ENCODE measurements at places on chromosomes 11 and 22.

- DNase-seq: no peak
- no peak overlapping the region for H3K27ac ChIP-seq
- no peak overlapping the region for H3K4me3 ChIP-seq
- no peaks in the 10 kb centered on the region for H3K27me3 ChIP-seq
- peaks cover 85% of the 10 kb centered on the region for H3K36me3 ChIP-seq
- no peaks in the 10 kb centered on the region for H3K4me1 ChIP-seq
Measured at GRCh38 chr22:41636467-41636866, 15.4 kb downstream of the XRCC6 start.

DNA sequence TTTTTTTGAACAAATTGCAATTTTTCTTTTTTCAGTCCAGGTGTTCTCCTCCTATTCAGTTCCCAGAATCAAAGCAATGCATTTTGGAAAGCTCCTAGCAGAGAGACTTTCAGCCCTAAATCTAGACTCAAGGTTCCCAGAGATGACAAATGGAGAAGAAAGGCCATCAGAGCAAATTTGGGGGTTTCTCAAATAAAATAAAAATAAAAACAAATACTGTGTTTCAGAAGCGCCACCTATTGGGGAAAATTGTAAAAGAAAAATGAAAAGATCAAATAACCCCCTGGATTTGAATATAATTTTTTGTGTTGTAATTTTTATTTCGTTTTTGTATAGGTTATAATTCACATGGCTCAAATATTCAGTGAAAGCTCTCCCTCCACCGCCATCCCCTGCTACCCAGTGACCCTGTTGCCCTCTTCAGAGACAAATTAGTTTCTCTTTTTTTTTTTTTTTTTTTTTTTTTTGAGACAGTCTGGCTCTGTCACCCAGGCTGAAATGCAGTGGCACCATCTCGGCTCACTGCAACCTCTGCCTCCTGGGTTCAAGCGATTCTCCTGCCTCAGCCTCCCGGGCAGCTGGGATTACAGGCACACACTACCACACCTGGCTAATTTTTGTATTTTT is 6.2 kb upstream of the UBE4A start:
- H3K36me3 ChIP-seq: no peaks in the 10 kb centered on the region
- no peaks in the 10 kb centered on the region for H3K27me3 ChIP-seq
- no peak overlapping the region for H3K4me3 ChIP-seq
- DNase-seq: no peak
- H3K4me1 ChIP-seq: no peaks in the 10 kb centered on the region

DNA sequence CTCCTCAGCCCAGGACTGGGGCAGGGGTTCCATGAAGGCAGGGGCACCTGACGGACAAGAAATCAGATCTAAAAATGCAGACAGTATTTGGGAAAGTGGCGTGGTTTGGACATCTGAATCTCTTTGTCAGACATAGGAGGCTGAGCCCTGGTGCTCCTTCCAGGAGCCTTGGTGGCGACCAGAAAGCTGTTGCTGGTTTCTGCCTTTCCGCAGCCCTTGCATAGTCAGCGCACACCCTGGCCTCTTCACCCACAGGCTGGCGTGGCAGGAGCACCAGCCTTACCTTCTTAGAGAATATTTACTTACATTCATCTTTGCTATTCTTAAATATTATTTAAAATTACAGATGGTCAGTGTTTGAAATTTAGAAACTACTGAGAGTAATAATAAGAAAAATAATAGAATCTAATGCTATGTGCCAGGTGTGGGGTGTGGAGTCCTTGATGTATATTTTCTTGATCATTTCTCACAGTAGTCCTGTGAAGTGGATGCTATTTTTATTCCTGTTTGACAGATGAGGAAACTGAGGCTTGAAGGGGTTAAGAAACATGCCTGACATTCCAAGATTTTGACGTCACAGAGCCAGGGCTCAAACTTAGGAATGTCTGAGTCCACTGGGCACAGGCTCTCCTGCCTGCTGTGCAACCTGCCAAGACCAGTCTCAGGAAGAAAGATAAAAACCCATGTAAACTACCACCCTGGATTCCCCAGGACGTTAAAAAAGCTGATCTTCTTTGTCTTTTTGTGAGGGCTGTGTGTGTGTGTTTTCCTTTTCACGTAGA is 51.6 kb downstream of the TBC1D22A start:
- no peak overlapping the region for H3K4me3 ChIP-seq
- H3K27ac ChIP-seq: no peak overlapping the region
- no peak for DNase-seq
- peaks cover 3% of the 10 kb centered on the region for H3K36me3 ChIP-seq

DNA sequence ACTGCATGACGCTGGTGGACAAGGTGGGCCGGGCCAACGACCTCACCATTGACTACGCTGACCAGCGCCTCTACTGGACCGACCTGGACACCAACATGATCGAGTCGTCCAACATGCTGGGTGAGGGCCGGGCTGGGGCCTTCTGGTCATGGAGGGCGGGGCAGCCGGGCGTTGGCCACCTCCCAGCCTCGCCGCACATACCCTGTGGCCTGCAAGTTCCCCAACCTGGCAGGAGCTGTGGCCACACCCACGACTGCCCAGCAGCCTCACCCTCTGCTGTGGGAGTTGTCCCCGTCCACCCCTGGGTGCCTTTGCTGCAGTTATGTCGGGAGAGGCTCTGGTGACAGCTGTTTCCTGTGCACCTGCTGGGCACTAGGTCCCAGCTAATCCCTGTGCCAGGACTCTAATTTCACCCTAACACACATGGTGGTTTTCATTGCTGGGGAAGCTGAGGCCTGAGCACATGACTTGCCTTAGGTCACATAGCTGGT is 49.0 kb upstream of the PPP6R3 start:
- H3K27ac ChIP-seq: no peak overlapping the region
- no peaks in the 10 kb centered on the region for H3K4me1 ChIP-seq
- H3K27me3 ChIP-seq: no peaks in the 10 kb centered on the region

DNA sequence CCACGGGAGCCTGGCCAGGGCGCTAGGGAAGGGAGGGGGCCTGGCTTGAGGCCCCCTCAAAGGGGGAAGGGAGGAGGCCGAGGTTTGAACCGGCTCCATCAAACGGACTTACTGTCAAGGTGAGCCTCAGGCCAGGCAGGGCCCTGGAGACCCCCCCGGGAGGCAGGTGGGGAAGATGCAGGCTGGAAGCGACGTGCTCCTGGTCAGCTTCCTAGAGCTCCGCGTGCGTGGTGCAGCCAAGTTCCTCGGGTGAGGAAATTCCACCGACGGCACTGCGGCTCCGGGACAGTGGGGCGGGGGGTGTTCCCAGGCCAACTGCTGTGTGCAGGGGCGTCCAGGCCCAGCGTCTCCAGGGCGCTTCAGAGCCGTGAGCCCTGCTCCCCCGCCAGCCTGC is 7.2 kb upstream of the TRABD start:
- no peaks in the 10 kb centered on the region for H3K27me3 ChIP-seq
- no peak for DNase-seq
- no peak overlapping the region for H3K27ac ChIP-seq
- no peaks in the 10 kb centered on the region for H3K36me3 ChIP-seq
- no peak overlapping the region for H3K4me3 ChIP-seq
- H3K4me1 ChIP-seq: no peaks in the 10 kb centered on the region

DNA sequence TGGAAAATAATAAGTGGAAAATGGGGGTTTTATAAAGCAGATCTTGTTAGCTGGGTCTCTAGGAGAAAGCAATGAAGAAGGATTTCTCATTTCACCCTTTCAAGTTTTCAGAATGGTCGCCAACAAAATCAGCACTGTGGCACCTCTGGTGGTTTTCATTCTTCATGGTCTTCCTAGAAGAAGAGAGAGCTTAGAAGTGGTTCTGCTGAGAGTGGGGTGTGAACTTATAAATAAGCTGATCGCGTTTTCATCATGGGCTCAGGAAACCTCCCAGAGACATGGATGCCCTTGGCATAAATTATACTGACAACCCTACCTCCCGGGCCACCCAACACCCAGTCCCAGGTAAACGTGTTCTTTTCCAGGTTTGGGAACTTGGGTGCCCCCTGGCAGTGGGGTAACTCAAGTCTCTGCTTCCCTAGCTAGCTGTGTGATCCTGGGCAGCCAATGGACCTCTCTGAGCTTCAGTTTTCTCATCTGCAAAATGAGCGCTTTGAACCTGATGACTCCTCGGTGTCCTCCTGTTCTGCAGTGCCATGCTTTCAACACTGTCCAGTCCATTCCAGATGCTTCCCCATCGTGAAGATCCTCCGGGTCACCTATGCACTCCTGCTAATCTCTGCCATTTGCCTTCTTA is 72.6 kb upstream of the GRAMD1B start:
- H3K4me1 ChIP-seq: no peaks in the 10 kb centered on the region
- peak overlapping the region; percentile 92 for H3K4me3 ChIP-seq
- peaks cover 13% of the 10 kb centered on the region for H3K27me3 ChIP-seq
- H3K36me3 ChIP-seq: no peaks in the 10 kb centered on the region
- H3K27ac ChIP-seq: no peak overlapping the region

DNA sequence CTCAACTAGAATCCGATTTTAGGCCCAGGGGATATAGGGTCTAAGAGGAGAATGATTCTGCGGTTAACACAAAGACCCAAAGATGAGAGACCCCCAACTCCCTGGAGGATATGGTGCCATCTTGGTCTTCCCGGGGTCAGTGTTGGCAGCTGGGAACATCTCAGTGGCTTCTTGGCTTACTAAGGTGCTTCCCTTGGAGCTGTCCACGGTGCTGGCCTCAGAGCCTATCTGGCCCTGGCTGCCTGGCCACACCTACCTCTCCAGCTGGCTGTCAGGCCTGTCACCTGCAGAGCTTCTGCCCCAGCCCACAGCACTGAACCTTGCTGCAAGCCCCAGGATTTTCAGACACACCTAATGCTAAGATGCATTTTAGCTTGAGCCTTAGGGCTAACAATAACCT is 70.7 kb upstream of the THY1 start:
- no peaks in the 10 kb centered on the region for H3K36me3 ChIP-seq
- H3K4me3 ChIP-seq: no peak overlapping the region
- no peak overlapping the region for H3K27ac ChIP-seq
- peaks cover 11% of the 10 kb centered on the region for H3K4me1 ChIP-seq
- DNase-seq: peak; percentile 83

DNA sequence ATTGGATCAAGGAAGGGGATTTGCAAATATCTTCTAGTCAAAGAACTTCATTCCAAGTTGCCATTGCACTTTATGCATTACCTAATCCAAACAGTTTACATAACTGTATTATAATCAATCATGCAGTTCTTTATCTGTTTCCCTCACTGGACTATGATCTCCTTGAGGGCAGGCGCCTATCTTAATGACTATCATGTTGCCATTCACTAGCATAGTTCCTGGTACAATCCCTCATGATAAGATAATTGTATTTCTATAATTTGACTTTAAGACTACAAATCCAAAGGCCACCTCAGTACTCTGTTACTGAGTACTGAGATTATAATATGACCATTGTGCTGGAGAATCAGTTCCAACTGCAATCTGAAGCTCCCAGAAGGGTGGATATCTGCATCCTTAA is 278.7 kb upstream of the CCDC90B start:
- no peaks in the 10 kb centered on the region for H3K36me3 ChIP-seq
- no peak overlapping the region for H3K4me3 ChIP-seq
- no peaks in the 10 kb centered on the region for H3K27me3 ChIP-seq
- H3K27ac ChIP-seq: no peak overlapping the region
- no peaks in the 10 kb centered on the region for H3K4me1 ChIP-seq
- no peak for DNase-seq

Data from H9 (cell line).